ENCODE measurements at places on chromosomes 1 and 21.

DNA sequence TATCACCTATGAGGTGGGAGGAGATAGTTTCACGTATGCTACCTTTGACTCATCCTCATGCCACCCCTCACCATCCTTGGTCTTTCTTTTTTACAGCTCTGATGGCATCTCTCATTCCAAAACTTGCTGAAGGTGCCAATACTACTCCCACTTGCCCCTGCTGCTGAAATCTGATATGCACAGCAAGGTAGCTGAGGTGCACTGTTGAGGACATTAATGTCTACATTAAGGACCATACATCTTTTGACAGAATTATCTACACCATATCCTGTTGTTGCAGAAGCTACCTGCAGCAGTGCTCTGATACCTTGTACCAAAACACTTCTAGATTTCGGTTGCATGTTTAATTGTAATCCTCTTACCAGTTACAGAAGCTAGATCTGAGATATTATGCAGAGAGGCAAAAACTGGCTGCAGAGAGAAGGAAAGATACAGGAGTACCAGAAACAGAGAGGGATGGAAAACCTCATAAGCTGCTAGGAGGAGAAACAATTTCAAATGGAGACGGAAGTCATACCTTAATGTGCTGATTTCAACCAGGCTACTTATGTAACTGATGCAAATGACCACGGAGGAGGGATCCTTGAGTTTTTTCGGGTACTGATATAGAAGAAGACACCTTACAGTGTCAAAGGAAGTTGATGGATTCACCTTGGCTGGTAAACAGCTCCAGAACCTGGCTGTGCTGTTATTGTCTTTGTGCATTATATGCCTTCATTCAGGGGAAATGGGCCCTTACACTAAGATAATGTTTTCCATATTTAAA, 19.3 kb upstream of the PTPRC start:
- no peak for DNase-seq

DNA sequence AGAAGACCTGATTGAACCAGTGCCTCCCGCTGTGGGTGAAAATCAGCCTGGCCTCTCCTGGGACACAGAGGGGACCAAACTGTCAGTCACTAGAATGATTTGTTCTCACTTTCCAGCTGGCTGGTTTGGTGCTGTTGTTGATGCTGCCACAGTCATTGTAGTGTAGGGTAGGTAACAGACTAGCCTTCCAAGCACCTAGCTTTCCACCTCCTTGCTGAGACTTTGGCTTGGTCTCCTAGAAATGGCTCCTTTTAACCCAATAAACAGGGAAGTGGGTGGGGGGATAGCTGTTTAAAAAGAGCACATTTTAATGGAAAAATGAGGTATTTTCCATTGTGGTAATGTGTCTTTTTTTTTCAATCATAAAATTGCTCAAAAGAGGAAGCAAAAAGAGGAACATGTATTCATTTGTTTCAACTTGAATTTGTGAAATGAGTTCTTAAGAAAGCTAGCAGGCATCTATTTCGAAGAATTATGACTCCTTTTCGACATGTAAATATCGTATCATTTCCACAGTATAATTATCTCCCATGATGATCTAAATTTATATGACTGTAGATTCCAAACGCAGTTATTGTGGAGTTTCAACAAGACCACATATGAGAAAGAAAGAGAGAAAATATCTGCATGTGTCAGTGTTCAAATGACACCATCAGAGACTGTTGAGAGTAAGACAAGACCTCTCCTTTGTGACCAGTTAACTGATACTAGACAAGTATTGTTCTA, 190.1 kb downstream of the HLX start:
- DNase-seq = no peak

DNA sequence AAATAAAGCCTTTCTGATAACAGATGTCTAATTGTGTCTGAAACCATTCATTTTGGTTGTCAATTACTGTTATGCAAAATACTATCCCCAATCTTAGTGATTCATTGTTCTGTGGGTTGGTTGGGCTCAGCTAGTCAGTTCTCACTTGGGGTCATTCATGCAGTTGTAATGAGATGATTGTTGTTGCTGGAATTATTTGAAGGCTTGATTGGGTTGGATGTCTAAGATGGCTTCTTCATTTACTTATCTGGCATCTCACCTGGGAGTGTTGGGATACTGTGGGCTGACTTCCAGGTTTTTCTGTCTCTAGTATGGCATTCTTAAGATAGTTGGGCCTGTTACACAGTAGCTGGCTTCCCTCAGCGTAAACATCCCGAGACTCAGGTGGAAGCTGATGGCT, 217.8 kb upstream of the B3GALT2 start:
- DNase-seq = no peak

GRCh38 chr1:61084491-61085031, 2.2 kb downstream of the NFIA start:
- no peak for DNase-seq

DNA sequence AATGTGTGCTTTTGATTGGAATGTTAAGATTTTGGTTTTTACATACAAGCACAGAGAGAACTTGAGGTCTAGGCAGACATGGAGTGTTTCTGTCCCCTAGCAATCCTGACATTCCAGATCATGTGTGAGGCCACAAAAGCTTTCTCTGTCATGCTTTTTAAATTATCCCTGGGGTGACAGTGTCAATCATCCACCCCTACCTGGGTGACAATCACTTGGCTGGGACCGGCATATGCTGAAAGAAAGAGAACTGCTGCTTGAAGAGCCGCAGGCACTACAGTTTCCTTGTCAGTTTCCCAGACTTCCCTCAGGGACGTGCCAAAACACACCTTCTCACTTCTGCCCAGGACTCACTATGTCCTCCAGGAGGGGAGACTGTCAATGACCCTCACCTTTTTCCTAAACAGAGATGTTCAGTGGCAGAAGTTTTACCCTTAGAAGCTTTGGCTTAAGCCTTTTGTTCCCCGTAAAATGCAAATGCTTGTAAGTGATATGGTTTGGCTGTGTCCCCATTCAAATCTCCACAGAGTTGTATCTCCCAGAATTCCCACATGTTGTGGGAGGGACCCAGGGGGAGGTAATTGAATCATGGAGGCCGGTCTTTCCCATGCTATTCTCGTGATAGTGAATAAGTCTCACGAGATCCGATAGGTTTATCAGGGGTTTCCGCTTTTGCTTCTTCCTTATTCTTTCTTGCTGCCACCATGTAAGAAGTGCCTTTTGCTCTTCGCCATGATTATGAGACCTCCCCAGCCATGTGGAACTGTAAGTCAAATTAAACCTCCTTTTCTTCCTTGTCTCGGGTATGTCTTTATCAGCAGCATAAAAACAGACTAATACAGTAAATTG, 217.4 kb downstream of the FGGY start:
- no peak for DNase-seq

DNA sequence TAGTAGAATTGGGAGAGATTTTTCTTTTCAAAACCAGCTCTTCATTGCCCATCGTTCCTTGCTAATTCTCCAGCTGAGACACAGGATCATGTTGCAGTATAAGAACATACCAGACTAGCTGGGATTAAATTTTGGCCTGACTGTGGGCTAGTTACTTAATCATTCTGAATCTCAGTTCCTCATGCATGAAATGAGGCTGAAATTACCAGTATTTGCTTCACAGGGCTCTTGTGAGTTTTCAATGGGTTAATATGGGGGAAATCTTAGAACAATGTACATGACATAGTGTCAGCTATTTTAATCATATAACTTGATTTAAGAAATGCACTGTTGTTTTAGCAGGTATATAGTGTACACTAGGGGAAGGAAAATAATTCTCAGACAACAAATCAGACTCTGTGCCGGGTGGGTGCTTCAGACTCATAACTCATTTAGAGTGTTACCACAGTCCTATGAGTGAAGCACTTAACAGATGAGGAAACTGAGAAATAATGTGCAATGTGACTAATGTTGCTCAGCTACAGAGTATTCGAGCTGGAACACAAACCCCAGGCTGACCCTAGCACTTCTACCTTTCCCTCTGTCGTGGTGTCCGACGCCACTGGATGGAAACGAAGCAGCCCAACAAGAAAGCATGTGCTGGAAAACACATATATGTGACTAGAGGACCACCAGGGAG, 137.6 kb upstream of the SGIP1 start:
- DNase-seq = no peak

DNA sequence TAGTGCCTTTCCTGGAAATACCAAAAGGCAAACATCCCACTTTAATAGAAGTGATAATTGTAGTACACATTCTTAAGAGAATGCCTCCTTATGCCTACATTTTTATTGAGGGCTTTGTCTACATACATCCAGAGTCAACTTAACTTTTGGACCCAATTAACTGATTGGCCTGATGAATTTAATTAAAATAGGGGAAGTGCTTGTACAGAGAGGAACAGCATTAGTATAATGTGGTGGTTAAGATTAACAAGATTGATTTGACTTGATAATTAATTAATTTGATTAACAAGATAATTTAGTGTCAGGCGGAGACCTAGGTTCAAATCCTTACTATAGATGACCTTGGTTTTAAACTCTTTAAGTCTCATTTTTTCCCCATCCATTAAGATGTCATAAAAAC, 111.4 kb downstream of the NFIA start:
- DNase-seq = no peak

- no peak for DNase-seq
These were observed 1041.8 kb downstream of the PLA2G4A start for GRCh38 chr1:187870552-187870951.

GRCh38 chr1:74245168-74245772, 10.1 kb downstream of the TNNI3K start:
- no peak for DNase-seq

GRCh38 chr1:165887877-165888551, 60.6 kb downstream of the UCK2 start:
- no peak for DNase-seq

GRCh38 chr1:40774266-40774998, 9.2 kb upstream of the KCNQ4 start:
- DNase-seq = peak; percentile 57
